Endodermal cell (in vitro differentiated cells): ENCODE measurements at places on chromosomes 3 and 15. TPM values are rescaled to one million over a fixed set of nuclear protein-coding genes. Genes with fewer than 3 reads are reported as not detected.

TUSC7 gene
- total RNA-seq: not detected in 3 replicates

DNA sequence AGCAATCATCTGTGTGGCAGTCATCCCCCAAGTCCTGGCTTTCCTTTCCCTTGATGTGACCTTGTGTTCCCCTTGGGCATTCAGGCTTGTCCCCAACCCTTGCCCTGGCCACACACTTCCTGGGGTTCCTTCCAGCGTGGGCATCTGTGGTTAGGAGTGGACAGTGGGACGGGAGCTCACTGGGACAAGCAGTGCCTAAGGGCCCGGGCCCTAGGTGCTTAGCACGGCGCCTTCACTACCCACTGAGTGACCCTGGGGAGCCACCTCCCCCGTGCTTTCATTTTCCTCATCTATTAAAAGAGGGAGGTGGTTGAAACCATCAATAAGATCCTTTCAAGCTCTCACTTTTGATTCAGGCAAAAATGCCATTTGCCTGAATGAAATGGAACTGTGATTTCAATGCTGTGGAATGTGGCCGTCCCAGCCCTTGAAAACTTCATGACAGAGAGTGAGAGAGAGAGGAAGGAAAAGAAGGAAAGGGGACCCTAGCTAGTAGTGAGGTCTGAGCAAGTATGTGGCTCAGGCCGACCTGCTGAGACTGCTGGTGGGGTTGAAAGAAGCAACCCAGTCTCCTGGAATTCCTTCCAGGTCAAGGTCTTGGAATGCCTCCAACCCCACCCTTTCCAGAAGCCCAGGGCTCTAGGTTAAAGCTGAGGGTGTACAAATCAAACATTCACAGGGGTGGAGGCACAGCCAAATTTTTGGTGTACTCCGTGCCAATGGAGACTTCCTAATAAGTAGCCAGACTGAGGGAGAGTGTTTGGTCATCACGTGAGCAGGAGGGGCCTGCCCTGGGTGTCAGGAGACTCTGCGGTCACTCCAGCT lies 302.9 kb downstream of the TLE3 start:
- H3K4me1 ChIP-seq: peaks cover 10% of the 10 kb centered on the region
- peak; percentile 65 for DNase-seq
- H3K27ac ChIP-seq: no peak overlapping the region
- H3K4me3 ChIP-seq: no peak overlapping the region
- no peaks in the 10 kb centered on the region for H3K27me3 ChIP-seq

ATP13A3 gene
- 85.9 and 99.7 TPM in 2 replicates for total RNA-seq

IL20RB gene
- 1.7 and 1.8 TPM in 2 replicates for total RNA-seq

BMF gene
- total RNA-seq: 46.9 and 53.5 TPM in 2 replicates

GRCh38 chr3:193853511-193854219 lies 260.7 kb downstream of the OPA1 start:
- DNase-seq: no peak
- no peak overlapping the region for H3K4me3 ChIP-seq
- H3K36me3 ChIP-seq: no peaks in the 10 kb centered on the region
- peaks cover 16% of the 10 kb centered on the region for H3K4me1 ChIP-seq
- H3K27me3 ChIP-seq: peaks cover 11% of the 10 kb centered on the region

ZNF774 gene
- 1.8 and 3.6 TPM in 2 replicates for total RNA-seq

OXSR1 gene
- total RNA-seq: 55.5 to 69.7 TPM (median 59.2 TPM) in 3 replicates

WDR93 gene
- total RNA-seq: 0.16 and 0.64 TPM in 2 replicates

DNA sequence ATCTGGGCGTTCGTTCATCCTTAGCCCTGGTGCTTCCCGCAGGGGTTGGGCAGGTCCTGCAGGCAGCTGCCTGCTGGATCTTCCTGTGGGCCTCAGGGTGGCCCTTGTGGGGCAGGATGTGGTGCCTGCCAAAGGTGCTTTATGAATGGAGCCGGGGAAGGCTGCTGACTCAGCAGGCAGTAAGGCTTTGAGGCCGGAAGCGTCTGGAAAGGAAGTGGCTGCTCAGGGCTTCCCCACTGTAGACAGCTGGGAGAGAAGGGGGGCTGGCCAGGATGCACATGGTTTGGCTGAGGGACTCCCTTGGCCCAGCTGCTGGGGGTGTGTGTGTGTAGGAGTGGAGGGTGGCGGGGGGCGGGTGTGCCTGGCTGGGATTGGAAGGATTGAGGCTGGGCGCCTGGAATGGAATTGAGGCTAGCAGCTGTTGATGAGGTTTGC lies 12.9 kb downstream of the CD276 start:
- DNase-seq: peak; percentile 78
- no peak overlapping the region for H3K4me3 ChIP-seq
- peaks cover 27% of the 10 kb centered on the region for H3K36me3 ChIP-seq
- H3K27me3 ChIP-seq: no peaks in the 10 kb centered on the region
- H3K27ac ChIP-seq: no peak overlapping the region

- H3K4me1 ChIP-seq: no peaks in the 10 kb centered on the region
- peak; percentile 65 for DNase-seq
- H3K36me3 ChIP-seq: no peaks in the 10 kb centered on the region
- no peaks in the 10 kb centered on the region for H3K27me3 ChIP-seq
- H3K27ac ChIP-seq: peak overlapping the region; percentile 78
Observed at GRCh38 chr15:52857937-52858781, 68.0 kb upstream of the ONECUT1 start.

DNA sequence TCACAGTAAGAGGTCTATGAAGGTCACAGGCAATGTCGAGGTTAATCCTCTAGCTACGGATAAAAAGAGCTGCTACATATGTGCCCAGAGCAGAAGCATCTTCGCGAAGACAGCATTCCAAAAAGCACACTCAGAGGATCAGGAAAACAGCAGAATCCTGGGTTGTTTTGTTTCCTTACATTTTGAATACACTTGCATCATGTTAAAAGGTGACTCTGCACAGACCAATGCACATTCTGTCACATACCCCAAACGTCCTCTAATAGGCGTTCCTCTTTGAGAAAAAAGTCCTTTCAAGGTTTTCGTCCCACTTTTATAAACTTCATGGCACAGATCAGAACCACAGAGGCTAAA lies 52.7 kb downstream of the VGLL4 start:
- no peaks in the 10 kb centered on the region for H3K27me3 ChIP-seq
- peaks cover 11% of the 10 kb centered on the region for H3K36me3 ChIP-seq
- DNase-seq: no peak

DNA sequence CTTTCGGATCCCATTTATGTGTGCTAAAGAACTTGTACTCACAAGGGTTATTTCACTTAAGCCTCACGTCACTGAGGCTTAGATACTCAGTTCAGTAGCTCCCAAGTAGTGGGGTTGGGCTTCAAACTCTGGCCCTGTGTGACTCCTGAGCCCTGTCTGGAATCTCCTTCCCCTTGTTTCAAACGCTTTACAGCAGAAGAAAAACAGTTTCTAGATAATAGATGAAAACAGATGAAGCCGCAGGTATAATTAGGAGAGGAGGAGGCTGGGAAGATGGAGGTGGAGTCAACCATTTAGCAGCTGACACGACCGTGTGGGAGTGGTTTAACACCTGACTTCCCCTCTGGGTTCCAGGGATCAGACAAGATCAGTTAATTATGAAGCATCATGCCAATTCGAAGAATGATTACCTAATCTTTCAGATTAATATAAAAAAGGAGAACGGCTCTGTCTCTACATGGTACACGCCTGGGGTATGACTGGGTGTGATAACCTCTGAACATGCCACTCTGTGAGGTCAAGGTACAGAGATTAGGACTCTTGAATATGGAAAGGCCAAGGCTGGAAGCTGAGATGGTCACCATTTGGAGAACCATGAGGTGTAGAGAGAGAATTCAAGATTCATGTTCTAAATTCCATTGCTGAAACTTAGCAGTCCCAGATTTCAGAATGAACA lies 31.1 kb downstream of the TPM1 start:
- no peak overlapping the region for H3K4me3 ChIP-seq
- peaks cover 29% of the 10 kb centered on the region for H3K36me3 ChIP-seq
- no peak for DNase-seq

DNA sequence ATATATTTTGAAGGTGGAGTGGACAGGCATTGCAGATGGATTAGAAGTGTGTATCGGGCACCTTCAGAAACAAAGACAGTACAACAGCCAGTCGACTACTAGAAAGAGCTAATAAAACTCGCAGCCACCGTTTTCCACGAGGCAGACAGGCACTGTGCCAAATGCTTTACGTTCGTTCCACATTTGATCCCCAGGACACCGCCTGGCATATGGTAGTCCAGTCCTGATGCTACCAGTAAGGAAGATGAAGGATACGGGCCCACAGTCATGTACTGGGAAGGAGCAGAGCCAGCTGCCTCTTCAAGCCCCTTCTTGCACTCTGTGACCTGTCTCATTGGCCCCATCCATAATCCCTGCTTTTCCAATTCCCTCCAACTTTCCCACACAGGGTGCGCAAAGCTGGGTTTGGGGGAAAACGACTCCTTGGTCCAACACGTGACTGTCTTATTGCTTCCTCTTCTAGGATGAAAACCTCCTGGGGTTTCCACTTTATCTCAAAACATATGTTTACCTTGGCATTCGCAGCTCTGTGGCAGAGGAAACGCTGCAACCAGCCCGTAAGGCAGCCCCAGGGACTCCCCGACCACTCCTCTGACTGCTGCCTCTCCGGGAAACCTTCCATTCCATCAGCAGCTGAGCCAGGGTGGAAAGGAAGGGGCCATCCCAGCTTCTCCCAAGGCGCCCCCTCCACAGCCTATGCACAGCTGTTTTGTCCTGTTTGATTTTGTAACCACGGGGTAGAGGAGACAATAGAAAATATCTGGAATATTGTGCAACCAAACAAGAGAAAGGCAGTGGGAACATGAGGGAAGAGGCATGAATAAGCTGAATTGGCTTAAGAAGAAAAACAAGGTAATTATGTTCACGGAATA lies 107.4 kb downstream of the ADAMTS17 start:
- no peak overlapping the region for H3K4me3 ChIP-seq
- no peak for DNase-seq
- no peak overlapping the region for H3K27ac ChIP-seq
- H3K27me3 ChIP-seq: no peaks in the 10 kb centered on the region

UMPS gene
- total RNA-seq: 26.4 to 53.9 TPM (median 52.1 TPM) in 3 replicates

DNA sequence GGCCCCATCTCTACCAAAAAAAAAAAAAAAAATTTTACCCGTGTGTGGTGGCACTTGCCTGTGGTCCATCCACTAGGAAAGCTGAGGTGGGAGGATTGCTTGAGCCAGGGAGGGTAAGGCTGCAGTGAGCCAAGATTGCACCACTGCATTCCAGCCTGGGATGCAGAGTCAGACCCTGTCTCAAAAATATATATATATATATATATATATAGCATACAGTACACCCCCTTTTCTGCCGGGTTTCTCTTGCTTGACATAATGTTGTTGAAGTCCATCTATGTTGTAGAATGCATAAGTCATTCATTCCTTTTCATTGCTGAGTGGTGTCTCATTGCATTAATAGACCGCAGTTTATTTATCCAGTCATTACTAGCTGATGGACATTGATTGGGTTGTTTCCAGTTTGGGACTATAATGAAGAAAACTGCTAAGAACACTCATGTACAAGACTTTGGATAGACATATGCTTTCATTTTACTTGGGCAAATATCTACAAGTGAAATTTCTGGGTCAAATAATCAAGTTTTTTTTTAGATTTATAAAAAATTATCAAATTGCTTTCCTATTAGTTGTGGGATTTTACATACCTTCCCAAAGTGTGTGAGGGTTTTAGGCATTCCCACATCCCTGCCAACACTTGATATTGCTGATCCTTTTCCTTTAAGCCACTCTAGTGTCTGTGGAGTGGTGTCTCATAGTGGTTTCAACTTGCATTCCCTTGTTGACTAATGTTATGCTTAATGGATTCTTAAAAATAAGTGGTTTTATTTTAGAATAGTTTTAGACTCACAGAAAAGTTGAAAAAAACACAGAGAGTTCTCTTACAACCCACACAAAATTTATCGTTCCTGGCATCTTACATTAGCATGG lies 2.1 kb upstream of the PRR20G start:
- no peak overlapping the region for H3K4me3 ChIP-seq
- H3K4me1 ChIP-seq: no peaks in the 10 kb centered on the region
- no peak overlapping the region for H3K27ac ChIP-seq
- no peaks in the 10 kb centered on the region for H3K36me3 ChIP-seq
- no peak for DNase-seq

DNA sequence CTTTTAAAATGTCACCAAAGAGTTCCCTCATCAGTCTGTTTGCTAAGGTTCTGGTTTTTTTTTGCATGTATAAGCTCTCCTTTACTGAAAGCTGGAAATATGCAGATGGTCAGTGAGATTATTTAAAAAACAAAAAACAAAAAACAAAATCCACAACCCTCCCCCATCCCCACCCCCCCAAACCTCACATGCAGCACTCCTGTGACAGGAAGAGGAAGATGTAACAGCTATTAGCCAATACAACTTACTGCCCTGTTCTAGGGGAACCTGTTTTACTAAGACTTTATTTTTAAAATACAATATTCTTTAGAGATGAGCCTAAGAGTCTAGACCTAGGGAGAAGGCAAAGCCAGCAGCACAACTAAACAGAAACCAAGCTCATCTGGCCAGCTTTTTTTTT lies 39.5 kb downstream of the ANP32A start:
- H3K36me3 ChIP-seq: peaks cover 95% of the 10 kb centered on the region
- H3K4me3 ChIP-seq: no peak overlapping the region
- no peaks in the 10 kb centered on the region for H3K4me1 ChIP-seq
- H3K27me3 ChIP-seq: no peaks in the 10 kb centered on the region
- no peak overlapping the region for H3K27ac ChIP-seq
- DNase-seq: peak; percentile 10

DNA sequence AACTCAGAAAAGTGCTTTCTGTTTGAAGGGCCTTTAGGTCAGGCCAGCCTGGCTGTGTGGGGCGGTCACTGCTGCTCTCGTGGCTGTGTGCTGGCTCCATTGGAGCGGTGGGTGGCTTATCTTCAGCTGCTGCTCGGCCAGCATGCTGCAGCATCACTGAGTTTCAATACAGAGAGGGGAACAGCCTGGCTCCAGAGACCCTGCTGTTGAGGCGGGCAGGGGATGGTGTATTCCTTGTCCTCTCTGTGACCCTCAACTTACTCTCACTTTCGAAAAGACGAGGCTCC lies 248.5 kb upstream of the ONECUT1 start:
- no peaks in the 10 kb centered on the region for H3K4me1 ChIP-seq
- H3K27ac ChIP-seq: no peak overlapping the region
- no peaks in the 10 kb centered on the region for H3K36me3 ChIP-seq
- no peaks in the 10 kb centered on the region for H3K27me3 ChIP-seq
- DNase-seq: no peak

- no peaks in the 10 kb centered on the region for H3K36me3 ChIP-seq
- peaks cover 79% of the 10 kb centered on the region for H3K27me3 ChIP-seq
- peak overlapping the region; percentile 54 for H3K4me3 ChIP-seq
- peaks cover 4% of the 10 kb centered on the region for H3K4me1 ChIP-seq
- H3K27ac ChIP-seq: no peak overlapping the region
Observed at GRCh38 chr3:156291272-156292123, 171.1 kb downstream of the KCNAB1 start.

CDC25A gene
- 14.0 to 50.9 TPM (median 48.9 TPM) in 3 replicates for total RNA-seq

CPNE9 gene
- 0.15 to 0.23 TPM (median 0.23 TPM) in 3 replicates for total RNA-seq

HTR3E gene
- not detected in 2 replicates for total RNA-seq

DNA sequence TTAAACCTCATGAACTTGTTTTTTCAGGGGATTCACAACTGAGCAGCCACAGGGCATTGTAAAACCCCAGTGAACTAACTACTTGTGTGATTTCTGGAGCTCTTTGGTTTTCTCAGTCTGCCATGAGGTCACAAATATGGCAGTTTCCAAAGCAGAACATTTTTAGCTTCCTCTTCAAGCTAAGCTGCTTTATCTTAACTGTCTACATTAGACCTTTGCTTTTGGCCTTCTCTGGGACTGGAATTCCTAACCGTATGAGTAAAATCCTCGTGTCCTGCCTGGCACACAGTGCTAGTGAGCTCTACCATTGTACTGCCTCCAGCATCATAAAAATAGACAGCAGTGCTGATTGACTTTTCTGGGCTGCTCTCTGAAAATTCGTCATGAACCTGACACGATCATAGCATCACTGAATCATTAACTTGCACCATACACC lies 22.1 kb downstream of the CDIN1 start:
- H3K27me3 ChIP-seq: no peaks in the 10 kb centered on the region
- no peaks in the 10 kb centered on the region for H3K4me1 ChIP-seq
- DNase-seq: no peak
- peak overlapping the region; percentile 94 for H3K27ac ChIP-seq

COL6A5 gene
- total RNA-seq: 0.04 to 0.07 TPM in 2 of 3 replicates, not detected in the other

FBXL22 gene
- 0.29 to 1.1 TPM (median 0.42 TPM) in 3 replicates for total RNA-seq
